ENCODE measurements at places on chromosomes 12 and 14.

DNA sequence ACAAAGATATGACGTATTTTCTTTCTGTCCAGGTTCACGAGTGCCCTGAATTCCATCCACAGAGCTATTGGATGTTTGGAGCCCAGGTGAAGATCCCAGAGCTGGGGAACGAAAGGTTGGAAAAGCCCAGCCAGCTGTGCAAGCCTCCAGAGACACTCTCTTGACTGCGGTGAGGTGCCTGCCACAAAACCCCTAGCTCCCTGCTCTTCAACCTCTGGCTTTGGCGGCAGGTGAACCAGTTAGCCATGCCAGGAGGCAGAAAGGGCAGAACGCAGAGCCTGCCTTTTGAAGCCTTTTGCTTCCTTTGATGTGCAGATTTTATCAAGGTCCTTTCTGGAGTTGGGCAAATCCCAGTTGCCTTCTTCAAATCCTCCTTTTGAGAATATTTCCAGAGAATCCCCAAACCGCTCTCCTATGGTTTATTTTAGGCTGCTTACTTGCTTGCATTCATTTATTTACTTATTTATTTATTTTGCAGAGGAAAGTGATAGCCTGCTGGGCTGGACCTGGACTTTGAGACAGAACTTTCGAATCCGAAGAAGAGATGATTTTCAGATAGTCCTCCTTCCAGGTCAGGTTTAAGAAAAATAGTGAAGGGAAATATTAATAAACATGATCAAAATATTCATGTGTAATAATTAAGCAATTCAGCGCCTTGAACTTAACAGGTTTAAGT is 411.2 kb upstream of the TBX3 start:
- DNase-seq = no peak

DNA sequence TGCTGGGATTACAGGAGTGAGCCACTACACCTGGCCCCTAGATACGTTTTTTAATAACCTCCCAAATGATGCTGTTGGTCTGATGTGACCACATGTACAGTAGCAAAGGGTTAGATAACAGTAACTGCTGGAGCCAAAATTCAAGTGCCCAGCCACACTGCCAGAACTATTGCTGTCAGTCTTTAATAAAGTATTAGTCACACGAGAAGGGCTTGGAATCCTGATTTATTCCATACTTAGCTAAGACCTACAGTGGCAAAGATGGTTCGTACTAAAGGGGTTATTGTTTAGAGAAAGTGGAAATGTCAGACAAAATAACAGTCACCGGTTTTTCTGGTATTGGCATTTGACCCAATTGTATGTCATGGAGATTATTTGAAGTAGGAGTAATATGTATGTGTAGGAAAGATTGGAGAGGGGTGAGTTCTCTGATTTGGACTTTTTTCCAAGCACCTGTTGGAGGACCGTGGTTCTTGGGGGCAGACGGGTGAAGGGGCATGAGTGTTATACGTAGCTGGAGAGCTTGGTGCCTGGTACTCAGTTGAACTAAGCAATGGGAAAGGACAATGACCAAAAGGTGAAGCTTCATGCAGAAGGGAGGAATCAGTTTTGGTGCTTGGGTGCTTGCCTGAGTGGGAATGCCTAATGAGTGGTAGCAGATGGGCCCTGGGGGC is 9.7 kb downstream of the TUBA1C start:
- no peak for DNase-seq

- DNase-seq = no peak
These were observed 3.9 kb downstream of the BCL11B start for GRCh38 chr14:99267837-99268781.

DNA sequence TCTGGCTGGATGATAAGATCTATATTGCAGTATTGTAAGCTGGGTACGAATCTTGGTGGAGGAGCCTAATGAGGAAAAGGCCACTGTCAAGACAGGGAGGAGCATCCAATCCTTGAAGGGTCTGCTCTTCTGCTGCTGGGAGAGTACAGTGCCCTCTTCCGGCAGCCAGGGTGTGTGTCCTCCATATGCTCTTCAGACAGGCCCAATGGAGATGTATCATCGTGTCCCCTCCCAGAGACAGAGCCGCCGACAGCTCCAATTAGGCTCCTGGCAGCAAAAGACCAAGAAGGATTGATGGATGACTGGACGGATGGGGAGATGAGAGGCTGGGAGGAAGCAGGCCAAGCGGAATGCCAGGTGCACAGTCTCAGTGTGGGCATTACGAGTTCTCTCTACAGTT is 51.6 kb upstream of the PIWIL1 start:
- no peak for DNase-seq

DNA sequence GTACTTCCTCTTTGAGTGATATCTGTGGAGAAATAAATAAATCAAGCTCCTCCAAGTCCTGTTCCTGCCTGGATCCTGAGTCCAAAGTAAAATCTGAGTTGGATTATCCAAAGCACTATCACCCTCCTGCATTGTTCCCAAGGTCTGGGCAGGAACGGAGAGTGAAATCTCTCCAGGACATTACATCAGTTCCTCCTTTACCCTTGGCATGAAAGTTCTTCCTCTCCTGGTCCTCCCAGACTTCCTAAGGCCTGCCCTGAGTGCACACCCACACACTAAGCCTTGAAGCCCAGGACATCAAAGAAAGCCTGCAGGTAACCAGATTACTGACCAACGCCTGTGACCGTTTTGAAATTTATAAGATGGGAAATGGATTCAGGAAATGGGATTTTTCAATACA is 206.8 kb upstream of the BCL2L14 start:
- no peak for DNase-seq
